ELF-1 (cell line): ENCODE measurements at places on chromosomes 1 and 21.
A peak's percentile ranks its signal among the peaks of the same experiment; 100 is the strongest.

DNA sequence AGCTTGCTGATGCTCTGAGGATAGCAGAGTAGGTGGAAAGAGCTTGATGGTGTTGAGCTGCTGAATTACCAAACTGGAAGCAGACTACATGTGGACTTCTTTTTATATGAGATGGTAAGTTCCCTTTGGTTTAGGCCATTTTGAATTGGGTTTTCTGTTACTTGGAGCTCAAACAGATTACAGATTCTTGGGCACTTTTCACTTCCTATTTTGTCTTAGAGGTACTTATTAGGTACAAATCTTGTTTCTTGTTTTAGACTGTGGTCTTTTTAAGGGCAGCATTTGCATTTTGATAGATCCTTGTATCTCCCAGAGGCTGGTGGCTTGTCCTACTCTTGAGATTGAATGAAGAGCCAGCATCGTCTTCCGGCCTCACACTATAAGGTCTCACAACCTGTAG is 70.2 kb downstream of the GADD45A start:
- DNase-seq, result no peak

GRCh38 chr1:39524171-39524570 is 32.7 kb downstream of the BMP8A start:
- no peak for DNase-seq

DNA sequence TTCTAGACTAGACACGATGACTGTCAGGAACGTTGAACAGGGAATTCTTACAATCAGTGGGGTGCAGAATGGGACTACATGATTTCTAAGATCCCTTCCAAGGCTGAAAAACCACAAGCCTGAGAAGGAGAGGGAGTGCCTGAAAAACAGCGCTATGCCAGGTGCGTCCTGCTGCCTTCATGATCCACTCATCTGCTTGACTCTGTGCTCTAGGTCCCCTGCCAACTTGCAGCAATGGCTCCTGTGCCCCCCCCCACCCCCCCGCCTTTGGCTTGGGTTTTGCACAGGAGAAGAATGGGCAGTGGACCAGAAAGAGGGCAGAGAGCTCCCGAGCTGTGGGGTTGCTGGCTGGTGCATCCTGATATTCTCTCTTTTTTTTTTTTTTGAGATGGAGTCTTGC is 5.9 kb downstream of the SLC2A7 start:
- no peak for DNase-seq

DNA sequence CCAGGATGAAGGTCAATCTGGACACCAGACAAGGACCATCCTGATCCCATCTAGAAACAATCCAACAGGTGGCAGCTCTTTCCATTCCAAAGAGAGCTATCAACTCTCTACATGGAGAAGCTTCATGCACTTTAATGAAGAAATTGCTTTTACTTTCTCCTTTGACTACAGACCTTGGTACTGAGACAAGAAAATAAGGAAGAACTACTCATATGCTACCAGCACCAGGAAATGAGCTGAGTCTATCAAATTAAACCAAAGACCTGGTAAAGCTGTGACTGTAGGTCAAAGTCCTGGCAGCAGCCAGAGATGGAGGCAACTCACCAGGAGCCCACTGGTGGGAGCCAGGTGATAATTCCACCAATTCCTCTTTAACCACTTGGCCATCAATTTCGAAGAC is 64.3 kb upstream of the LRRC8B start:
- DNase-seq, result no peak

DNA sequence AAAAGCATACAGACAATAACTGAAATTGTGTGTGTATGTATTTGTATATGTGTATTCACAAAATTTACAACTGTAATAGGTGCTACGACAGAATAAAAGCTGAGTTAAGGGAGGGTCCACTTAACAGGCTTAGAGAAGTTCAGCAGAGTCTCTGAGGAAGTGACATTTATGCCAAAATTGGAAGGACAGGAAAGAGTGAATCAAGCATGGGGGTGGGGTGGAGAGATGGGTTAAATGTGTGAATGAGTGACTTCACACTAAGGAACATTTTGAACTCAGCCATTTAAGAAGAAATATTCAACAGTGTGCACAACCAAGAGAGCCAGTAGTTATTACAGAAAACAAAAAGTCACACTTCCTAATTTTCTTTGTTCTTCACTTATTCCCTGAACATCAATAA is 53.8 kb upstream of the RGS1 start:
- no peak for DNase-seq

GRCh38 chr1:2205191-2205952 is 10.8 kb upstream of the FAAP20 start:
- peak; percentile 76 for DNase-seq

DNA sequence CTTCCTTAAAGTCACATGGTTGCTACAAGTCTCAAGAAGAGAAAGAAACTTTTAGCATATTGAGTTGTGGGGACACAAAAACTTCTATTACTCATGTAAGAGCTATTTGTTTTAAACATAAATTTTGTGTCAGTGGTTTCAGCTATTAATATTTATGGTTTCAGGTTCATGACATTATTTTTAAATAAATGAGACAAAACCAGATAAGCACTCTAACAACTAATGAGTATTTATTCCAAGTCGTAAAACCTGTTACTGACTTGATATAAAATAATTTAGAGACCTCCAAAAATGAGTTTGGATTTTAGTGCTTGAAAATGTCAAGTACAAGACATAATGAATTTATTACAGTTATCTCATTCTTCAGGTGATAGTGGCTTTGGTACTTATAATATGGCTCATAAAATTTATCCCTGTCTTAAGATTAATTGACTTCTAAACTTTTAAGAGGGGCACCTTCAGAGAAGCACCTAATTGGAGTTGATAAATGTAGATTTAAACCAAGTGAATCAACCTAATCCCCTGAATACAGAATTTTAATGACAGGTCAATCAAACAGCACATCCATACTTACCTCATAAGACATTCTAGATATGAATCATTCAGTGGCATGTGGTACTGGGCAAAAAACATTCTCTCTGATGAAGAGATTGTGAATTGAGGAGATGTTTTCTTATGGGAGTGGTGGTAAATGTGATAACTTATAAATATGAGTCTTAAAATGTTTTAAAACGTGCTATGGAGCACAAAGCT is 167.7 kb upstream of the PTGFR start:
- DNase-seq, result no peak

DNA sequence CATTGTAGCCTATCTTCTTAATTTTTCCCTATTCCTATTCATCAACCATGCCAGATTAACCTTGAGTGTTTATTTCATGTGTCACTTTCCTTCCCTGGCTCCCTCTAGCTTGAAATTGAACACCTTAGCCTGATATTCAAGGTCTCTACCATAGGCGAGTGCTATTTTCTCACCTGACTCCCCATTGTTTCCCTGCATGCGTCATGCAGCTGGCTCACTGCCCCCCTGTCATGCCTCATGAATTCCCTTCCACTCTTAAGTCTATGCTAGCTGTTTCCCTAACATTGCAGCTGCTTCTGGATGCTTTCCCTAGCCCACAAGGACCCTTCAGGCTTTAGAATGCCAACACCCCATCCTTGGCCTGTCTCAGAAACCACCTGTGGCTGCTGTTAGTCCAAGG is 56.7 kb upstream of the CD1D start:
- no peak for DNase-seq

- DNase-seq, result no peak
Measured at GRCh38 chr21:22164912-22165311, 1166.7 kb downstream of the NCAM2 start.

- DNase-seq, result no peak
Measured at GRCh38 chr1:12505639-12506280, 112.2 kb downstream of the DHRS3 start.

DNA sequence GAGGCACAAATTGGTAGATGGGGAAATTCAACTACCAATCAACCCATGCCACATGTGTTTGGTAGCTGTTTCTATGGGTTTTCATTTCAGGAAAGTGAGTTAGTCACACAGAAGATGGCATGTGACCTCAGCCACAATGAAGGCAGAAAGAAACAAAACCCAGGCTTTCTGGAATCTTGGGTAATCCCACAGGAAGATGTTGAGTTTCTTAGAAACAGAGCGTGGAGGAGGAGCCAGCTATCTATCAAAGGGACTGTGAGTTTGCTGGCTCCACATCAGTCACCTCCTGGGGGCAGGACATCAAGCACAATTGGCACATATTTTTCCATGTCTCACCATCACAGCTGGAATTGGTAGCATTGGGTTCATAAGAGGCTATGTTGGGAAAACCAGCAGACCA is 188.9 kb upstream of the PLXNA2 start:
- DNase-seq, result no peak

DNA sequence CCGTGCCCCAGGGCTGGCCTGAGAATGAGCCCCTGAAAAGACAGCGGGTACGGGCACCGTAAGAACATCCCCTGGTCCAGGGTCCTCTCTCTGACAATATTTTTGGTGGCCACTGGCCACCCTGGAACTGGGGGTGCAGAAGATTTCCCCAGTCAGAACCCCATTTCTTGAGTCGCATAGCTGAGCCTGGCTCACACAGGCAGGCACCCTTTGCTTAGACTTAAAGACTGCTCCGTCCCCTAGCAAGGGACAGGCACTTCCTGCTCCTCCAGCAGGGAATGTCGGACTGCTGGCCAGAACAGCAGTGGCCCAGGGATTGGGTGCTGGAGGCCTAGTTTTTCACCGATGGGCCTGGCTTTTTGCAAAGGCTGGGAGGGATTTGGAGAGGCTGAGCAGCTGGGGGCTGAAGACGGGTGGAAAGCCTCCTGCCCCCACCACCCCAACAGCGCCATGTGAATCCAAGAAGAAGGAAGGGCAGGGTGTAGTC is 4.3 kb downstream of the OLIG2 start:
- DNase-seq, result peak; percentile 14

GRCh38 chr1:2847086-2847985 is 45.8 kb upstream of the TTC34 start:
- DNase-seq, result no peak

- DNase-seq, result peak; percentile 35
Measured at GRCh38 chr1:210236840-210237409, 4.3 kb downstream of the SERTAD4 start.

GRCh38 chr1:150829751-150830150 is 21.7 kb upstream of the CTSK start:
- DNase-seq, result no peak

DNA sequence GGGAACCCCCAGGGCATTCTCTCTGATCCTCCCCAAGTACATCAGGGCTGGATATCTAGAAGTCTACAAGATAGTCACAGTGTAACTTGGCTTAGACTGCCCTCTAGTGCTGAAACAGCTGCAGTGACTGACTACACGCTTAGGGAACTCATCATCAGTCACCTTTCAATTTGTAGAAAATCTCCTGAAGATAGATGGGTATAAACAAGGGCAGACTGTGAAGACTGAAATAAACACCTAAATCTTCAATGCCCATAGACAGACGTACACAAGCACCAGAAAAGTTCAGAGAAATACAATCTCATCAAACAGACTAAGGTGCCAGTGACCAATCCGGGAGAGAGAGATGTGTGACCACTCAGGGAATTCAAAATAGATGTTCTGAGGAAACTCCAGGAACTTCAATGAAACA is 46.6 kb downstream of the PACC1 start:
- peak; percentile 77 for DNase-seq

GRCh38 chr1:31572323-31573104 is 3.8 kb upstream of the TINAGL1 start:
- no peak for DNase-seq

- DNase-seq, result no peak
Measured at GRCh38 chr1:111894497-111894896, 95.0 kb downstream of the KCND3 start.
